ENCODE measurements at places on chromosomes 13 and 19. TPM values are rescaled to one million over a fixed set of nuclear protein-coding genes. Genes with fewer than 3 reads are reported as not detected.

ARL11 gene
- total RNA-seq: 4.3 TPM

WASF3 gene
- total RNA-seq: not detected

IL17D gene
- not detected for total RNA-seq

PRR22 gene
- 3.8 TPM for total RNA-seq

RNF17 gene
- total RNA-seq: not detected

PALM3 gene
- not detected for total RNA-seq

KLK14 gene
- 0.91 TPM for total RNA-seq

URAD gene
- total RNA-seq: not detected

TBXA2R gene
- total RNA-seq: 2.1 TPM

GRCh38 chr19:4662020-4662695, 8.0 kb downstream of the MYDGF start:
- H3K27ac ChIP-seq: no peak overlapping the region
- peaks cover 5% of the 10 kb centered on the region for H3K36me3 ChIP-seq
- no peaks in the 10 kb centered on the region for H3K27me3 ChIP-seq
- no peak overlapping the region for H3K4me3 ChIP-seq
- H3K4me1 ChIP-seq: peaks cover 4% of the 10 kb centered on the region

DNA sequence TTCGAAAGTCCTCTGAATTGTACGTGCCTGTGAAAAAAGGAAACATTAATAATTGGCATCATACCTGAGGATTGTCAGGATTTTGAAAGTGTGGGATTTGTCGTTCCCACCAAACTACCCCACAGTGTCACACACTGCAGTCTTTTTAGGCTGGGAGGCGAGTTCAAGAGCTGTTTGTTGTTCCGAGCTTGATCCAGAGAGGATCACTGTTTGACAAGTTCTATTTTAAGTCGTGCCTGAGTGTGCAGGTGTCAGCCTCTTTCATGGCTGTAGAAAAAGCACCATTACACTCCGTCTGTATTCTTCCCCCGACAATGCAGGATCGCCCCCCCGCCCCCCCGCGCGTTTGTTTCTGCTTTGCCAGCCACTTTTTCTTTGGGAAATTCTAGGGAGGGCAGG, 635 bp upstream of the NBEA start:
- H3K27me3 ChIP-seq: peaks cover 47% of the 10 kb centered on the region
- H3K4me3 ChIP-seq: peak overlapping the region; percentile 87

- H3K4me1 ChIP-seq: peaks cover 24% of the 10 kb centered on the region
- H3K4me3 ChIP-seq: no peak overlapping the region
- H3K36me3 ChIP-seq: peaks cover 4% of the 10 kb centered on the region
- no peak for DNase-seq
- peaks cover 6% of the 10 kb centered on the region for H3K27me3 ChIP-seq
Observed at GRCh38 chr19:42494321-42494720, 34.0 kb downstream of the CEACAM1 start.

DNA sequence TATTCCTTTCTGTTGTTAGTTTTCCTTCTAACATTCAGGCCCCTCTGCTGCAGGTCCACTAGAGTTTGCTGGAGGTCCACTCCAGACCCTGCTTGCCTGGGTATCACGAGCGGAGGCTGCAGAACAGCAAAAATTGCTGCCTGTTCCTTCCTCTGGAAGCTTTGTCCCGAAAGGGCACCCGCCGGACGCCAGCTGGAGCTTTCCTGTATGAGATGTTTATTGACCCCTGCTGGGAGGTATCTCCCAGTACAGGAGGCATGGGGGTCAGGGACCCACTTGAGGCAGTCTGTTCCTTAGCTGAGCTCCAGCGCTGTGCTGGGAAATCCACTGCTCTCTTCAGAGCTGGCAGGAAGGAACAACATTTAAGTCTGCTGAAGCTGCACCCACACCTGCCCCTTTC, 259.1 kb downstream of the SLC7A1 start:
- no peak for DNase-seq
- no peaks in the 10 kb centered on the region for H3K36me3 ChIP-seq
- H3K27me3 ChIP-seq: no peaks in the 10 kb centered on the region

DNA sequence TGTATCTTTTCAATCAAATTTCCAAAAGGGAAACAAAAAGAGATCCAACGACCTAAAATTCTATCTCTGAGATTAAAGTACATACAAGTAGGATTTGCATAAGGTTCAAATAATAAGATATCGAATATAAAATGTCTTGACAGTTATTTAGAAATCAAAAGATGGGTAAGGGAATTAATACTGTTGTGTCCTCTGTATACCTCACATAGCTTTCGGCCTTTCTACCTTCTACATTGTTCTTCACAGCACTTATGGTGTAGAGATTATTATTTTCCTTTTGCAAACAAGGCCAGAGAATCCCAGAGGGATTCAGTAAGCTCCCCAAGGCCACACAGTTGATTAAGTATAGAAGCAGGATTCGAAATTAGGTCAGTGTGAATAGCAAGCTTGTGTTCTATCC, 403.6 kb downstream of the SPRY2 start:
- H3K4me1 ChIP-seq: no peaks in the 10 kb centered on the region
- DNase-seq: no peak
- H3K36me3 ChIP-seq: no peaks in the 10 kb centered on the region
- H3K4me3 ChIP-seq: no peak overlapping the region

GRCh38 chr13:49597043-49597641, 11.8 kb upstream of the RCBTB1 start:
- no peaks in the 10 kb centered on the region for H3K4me1 ChIP-seq
- no peak overlapping the region for H3K27ac ChIP-seq
- H3K36me3 ChIP-seq: no peaks in the 10 kb centered on the region
- no peak for DNase-seq
- no peak overlapping the region for H3K4me3 ChIP-seq
- H3K27me3 ChIP-seq: peaks cover 3% of the 10 kb centered on the region

GRCh38 chr13:99340638-99341037, 33.4 kb upstream of the GPR183 start:
- H3K4me1 ChIP-seq: peaks cover 27% of the 10 kb centered on the region
- H3K27ac ChIP-seq: no peak overlapping the region
- peaks cover 47% of the 10 kb centered on the region for H3K36me3 ChIP-seq
- H3K27me3 ChIP-seq: no peaks in the 10 kb centered on the region
- H3K4me3 ChIP-seq: peak overlapping the region; percentile 15
- DNase-seq: no peak

GRCh38 chr19:40165362-40165937, 25.8 kb upstream of the MAP3K10 start:
- H3K4me1 ChIP-seq: peaks cover 10% of the 10 kb centered on the region
- DNase-seq: peak; percentile 80
- H3K27ac ChIP-seq: no peak overlapping the region
- H3K4me3 ChIP-seq: no peak overlapping the region
- H3K36me3 ChIP-seq: no peaks in the 10 kb centered on the region
- no peaks in the 10 kb centered on the region for H3K27me3 ChIP-seq

DNA sequence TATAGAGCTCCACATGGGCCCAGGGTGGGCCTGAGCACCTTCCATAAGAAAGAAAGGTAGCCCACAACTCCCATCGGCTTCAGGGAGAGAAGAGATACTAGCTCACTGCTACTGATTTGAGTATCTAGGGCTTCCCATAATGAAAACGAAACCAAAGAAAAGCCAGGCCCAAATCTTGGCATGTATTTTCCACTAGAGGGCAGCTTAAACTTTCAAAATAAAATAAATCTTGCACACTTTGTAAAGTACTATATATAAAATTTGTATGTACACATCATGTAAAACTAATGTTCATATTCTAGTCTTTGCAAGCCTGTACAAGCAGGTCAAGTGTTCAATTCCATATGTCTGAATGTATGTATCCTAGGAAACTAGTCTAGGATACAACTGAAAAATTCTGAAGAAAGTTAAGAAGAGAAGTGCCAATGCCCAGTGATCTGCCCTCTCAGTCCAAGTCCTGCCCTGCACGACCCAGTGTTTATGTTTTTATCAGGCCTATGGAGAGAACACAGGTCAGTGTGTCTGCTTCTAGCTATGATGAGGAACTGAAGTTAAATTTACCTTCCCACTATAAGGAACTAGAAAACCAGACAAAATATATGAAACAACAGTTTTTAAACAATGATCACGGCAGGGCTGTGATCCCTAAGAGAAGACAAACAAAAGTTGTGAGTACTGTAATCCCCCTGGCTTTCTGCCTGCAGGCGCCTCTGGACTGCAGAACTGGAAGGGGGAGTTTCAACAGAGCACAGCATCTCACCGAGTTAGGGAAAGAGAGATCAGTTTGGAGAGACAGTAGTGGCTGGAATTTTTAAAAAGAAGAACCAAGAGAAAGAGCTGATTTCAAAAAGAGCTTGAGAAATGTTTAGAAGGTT, 475.7 kb downstream of the UQCRFS1 start:
- no peaks in the 10 kb centered on the region for H3K27me3 ChIP-seq
- H3K4me3 ChIP-seq: peak overlapping the region; percentile 31
- DNase-seq: no peak
- peak overlapping the region; percentile 77 for H3K27ac ChIP-seq
- no peaks in the 10 kb centered on the region for H3K36me3 ChIP-seq
- H3K4me1 ChIP-seq: peaks cover 4% of the 10 kb centered on the region

DNA sequence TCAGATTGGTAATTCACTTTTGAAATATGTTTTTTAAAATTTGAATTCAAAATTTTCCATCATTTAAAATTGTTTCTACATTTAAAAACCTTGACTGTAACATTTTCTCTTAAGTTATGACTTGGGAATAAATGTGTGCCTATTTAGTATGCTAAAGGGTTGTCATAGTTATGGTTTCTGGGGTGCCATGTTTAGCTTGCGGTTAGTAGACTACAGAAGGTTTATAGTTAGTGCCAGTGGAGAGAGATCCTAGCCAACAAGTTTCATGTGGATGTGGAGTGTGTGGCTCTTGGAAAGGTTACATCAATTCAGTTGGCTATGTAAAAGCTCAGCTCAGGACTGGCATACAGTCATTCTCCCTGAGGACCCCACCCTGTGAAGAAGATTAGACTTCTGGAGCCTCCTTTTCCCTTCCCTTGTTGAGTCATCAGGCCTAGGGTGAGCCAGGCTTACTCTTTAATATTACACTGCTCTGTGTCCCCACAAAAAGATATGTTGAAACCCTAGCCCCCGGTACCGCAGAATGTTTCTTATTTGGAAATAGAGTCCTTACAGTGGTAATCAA, 20.4 kb downstream of the LMO7 start:
- no peak overlapping the region for H3K4me3 ChIP-seq
- no peak for DNase-seq
- no peak overlapping the region for H3K27ac ChIP-seq

- H3K4me3 ChIP-seq: no peak overlapping the region
- H3K36me3 ChIP-seq: peaks cover 4% of the 10 kb centered on the region
- DNase-seq: no peak
- no peak overlapping the region for H3K27ac ChIP-seq
- H3K4me1 ChIP-seq: no peaks in the 10 kb centered on the region
- peaks cover 3% of the 10 kb centered on the region for H3K27me3 ChIP-seq
Observed at GRCh38 chr13:49874430-49874829, 61.7 kb downstream of the SPRYD7 start.

GRCh38 chr13:39596685-39597084, 6.3 kb downstream of the LHFPL6 start:
- H3K36me3 ChIP-seq: no peaks in the 10 kb centered on the region
- DNase-seq: no peak
- no peak overlapping the region for H3K27ac ChIP-seq
- H3K4me3 ChIP-seq: no peak overlapping the region
- no peaks in the 10 kb centered on the region for H3K4me1 ChIP-seq

GRCh38 chr13:110363010-110363409, 55.9 kb downstream of the COL4A2 start:
- H3K4me3 ChIP-seq: no peak overlapping the region
- H3K27me3 ChIP-seq: peaks cover 12% of the 10 kb centered on the region
- H3K4me1 ChIP-seq: no peaks in the 10 kb centered on the region
- H3K36me3 ChIP-seq: no peaks in the 10 kb centered on the region
- no peak for DNase-seq
- H3K27ac ChIP-seq: no peak overlapping the region

DNA sequence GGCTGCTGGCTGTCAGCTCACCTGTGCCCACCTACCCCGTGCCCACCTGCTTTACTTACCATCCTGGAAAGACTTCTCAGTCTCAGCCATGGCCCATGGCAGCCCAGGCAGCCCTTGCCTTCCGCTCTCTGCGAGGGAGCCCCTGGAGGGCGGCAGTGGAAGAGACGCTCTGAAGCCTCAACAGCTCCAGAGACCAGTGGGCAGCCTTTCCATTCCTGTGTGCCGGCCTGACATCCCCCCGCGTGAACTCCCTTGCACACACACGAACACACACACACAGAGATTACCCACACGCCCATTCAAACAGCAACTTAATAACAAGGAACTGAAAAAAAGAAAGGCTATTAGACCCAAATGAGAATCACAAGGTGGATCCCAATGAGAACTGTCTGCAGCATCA, 14.2 kb upstream of the RASA3 start:
- peaks cover 2% of the 10 kb centered on the region for H3K36me3 ChIP-seq
- DNase-seq: peak; percentile 34
- H3K4me1 ChIP-seq: peaks cover 48% of the 10 kb centered on the region
- H3K4me3 ChIP-seq: no peak overlapping the region
- peak overlapping the region; percentile 27 for H3K27ac ChIP-seq
- peaks cover 20% of the 10 kb centered on the region for H3K27me3 ChIP-seq

DNA sequence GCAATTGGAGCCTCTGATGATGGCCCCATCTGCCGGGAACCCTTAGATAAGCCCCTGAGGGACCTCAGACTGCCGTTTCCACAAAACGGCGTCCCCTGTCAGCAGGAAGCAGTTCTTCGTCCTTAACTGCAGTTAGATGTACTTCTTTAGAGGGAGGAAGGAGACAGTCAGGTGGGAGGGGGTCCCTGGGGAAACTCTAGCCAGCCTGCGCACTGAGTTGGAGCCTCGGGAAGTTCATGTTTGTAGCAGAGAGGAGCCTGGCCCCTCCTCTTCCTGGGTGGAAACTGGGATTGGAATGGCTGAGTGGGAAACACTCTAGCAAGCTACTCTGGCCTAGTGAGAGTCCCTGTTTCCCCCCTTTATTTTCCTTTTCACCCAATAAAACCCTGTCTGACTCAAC, 612.4 kb downstream of the PCDH9 start:
- DNase-seq: no peak
- H3K36me3 ChIP-seq: no peaks in the 10 kb centered on the region
- H3K4me1 ChIP-seq: no peaks in the 10 kb centered on the region
- H3K4me3 ChIP-seq: no peak overlapping the region
- H3K27me3 ChIP-seq: no peaks in the 10 kb centered on the region

DNA sequence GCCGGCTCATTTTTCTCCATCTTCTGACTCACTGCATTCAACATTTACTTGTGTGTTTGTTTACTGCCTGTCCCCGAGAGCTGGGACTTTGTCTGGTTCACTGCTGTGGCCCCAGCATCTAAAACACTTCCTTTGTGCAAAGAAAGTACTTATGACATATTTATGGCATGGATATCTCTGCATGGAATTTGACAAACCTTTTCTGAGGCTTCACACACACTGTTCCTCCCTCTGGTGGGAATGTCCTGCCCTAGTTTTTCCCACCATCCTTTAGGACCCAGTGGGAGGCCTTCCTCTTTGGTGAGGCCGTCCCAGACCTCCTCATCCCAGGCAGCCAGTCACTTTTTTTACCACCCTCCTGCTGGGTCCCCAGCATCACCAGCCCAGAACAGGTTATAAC, 1.4 kb upstream of the SRRM5 start:
- no peaks in the 10 kb centered on the region for H3K27me3 ChIP-seq
- peaks cover 4% of the 10 kb centered on the region for H3K4me1 ChIP-seq
- DNase-seq: no peak
- H3K36me3 ChIP-seq: peaks cover 6% of the 10 kb centered on the region
- peak overlapping the region; percentile 31 for H3K27ac ChIP-seq

GRCh38 chr13:63124863-63125262, 1709.2 kb upstream of the PCDH20 start:
- DNase-seq: no peak
- no peaks in the 10 kb centered on the region for H3K36me3 ChIP-seq
- no peak overlapping the region for H3K27ac ChIP-seq
- no peaks in the 10 kb centered on the region for H3K4me1 ChIP-seq
- no peak overlapping the region for H3K4me3 ChIP-seq

- peaks cover 8% of the 10 kb centered on the region for H3K4me1 ChIP-seq
- H3K4me3 ChIP-seq: no peak overlapping the region
- no peaks in the 10 kb centered on the region for H3K27me3 ChIP-seq
- H3K27ac ChIP-seq: no peak overlapping the region
Observed at GRCh38 chr19:49860336-49861102, 6.9 kb downstream of the PNKP start.
